ENCODE measurements at places on chromosomes 5 and 9.

- ATAC-seq = peak; percentile 83
Measured at GRCh38 chr9:33489066-33489465, 15.3 kb upstream of the NOL6 start.

- ATAC-seq = no peak
Measured at GRCh38 chr9:121840838-121841760, 189.7 kb downstream of the DAB2IP start.

DNA sequence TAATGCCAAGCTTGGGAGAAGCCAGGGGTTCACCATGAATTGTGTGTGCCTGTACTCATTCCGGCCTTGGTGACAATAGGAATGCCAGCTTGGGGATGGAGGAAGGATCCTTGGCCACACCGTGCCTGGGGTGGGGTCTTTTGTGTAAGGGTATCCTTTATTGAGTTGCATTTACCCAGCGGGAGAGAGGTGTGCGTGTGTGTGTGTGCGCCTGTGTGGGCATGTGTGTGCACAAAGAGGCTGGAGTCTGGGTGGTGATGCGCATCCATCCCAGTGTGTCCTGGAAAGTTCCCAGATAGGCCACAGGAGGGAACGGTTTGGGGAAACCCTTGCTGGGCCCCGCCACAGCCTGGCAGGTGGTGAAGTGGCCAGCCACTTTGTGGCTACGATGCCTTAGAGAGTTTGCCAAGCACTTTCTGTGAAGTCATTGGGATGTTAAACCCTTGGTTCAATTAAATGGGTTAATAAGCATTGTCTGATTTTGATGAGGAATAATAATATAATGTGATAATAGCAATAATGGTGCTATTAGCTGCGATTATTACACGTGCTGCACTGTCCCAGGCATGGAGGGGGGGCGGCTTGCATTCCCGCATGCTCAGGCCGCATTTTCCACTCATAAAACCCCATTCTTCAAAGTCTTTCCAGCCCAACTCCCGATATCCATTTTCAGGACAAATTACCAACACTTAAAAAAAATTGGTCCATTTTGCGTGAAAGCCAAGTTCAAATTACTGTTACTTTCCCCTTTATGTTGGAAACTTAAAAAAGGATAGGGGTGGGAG lies 13.7 kb downstream of the PITX1 start:
- no peak for ATAC-seq

GRCh38 chr5:55575815-55576583 lies 41.2 kb upstream of the PLPP1 start:
- ATAC-seq = no peak

DNA sequence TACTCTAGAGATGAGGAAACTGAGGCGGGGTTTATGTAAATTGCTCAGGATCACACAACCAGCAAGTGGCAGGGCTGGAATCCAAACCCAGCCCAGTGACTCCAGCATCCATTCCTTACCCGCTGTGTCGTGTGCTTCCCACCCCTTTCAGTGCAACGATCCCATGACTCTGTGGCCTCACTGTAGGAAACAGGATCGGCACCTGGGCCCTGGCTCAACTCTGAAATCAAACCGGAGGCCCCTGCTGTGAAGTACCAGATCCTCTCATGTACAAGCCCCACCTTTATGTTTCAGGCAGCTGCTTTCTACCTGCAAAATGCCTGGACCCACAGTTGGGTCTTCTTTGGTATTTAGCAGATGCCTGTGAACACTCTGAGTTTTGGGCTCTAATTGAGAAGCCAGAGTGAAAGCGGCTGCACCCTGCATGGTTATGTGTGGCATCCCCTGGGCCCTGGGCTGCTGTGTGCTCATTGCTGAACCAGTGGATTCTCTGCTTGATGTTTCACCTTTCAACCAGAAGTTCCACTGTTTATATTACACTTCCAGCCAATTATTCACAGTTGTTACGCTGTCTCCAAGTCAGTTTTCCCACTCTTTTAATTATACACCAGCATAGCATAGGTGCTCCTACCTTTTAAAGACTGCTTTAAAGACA lies 36.7 kb downstream of the ABLIM3 start:
- ATAC-seq = no peak

- no peak for ATAC-seq
Measured at GRCh38 chr9:134393582-134394280, 67.5 kb downstream of the RXRA start.

GRCh38 chr5:67147760-67148159 lies 48.8 kb downstream of the CD180 start:
- ATAC-seq = no peak

- ATAC-seq = peak; percentile 81
Measured at GRCh38 chr5:35938568-35939227, at the start of gene CAPSL. Gene CAPSL, minus strand, starts transcription at chr5:35938622. Its CDS starts 17,502 bp downstream, at chr5:35921120.

DNA sequence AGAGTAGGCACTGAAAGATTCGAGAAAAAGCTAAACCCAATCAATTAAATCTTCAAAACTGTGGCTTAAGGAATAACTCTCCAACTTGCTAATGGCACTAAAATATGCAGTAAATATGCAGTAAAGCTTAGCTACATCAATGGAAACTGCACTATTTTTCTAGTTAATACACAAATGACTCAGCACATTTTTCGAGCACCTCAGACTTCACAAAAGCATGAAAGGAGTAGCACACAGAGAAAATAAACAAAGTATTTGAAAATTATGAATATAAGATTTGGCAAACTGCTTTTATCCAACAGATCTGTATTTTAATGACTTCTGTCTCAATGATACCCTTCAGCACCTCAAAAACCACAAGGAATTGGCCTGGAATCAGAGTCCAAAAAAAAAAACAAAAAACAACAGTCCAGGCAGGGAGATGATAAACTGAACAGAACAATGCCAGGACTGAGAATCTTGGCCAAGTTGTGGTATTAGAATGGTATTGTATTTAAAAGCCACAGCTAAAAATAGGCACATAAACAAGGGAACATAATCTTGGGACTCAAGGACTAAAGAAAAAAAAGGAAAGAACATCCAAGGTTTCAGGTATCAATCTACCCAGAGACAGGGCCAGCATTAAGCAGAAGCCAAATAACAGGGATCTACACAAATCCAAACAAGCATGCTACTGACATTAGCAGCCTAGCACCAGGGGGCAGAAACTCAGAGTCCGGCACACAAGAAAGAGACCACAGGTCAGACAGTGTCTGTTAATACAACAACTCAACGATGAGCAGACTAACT lies 21.4 kb downstream of the TMEM245 start:
- peak; percentile 89 for ATAC-seq

DNA sequence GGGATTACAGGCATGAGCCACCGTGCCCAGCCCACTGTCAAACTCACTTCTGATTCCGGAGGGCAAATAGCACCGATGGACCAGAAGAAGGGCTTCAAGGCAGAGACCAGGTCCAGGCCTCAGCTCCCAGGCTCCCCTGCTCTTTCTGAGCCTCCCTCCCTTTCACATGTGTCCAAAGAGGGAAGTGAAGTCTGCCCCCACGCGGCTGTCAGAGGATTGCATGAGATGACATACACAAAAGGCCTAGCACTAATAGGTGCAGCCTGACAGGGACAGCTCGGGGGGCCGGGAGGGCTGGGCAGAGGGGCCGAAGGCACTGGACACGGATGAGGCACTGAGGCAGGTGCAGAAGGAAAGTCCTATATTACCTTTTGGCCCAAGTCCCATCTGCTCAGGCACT lies 16.1 kb downstream of the FBP1 start:
- ATAC-seq = peak; percentile 81

- no peak for ATAC-seq
Measured at GRCh38 chr5:113435575-113435974, 786 bp upstream of the TSSK1B start.

DNA sequence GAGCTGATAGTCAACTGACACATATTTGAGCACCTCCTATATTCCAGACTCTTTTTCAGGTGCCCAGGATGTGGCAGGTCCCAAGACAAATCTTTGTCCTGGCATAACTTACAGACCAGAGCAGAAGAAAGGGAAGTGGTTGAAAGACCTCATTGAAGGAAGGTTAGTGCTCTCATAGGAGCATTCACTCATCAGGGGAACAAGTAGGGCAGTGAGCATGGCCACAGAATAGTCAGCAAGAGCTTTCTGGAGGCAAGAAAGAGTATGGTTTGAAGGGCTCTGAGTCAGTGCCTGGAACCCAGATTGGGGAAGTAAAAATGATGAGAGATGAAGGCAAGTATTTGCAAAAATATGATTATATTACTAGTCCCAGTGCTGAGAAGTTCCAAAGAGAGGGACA lies 25.0 kb upstream of the ERMP1 start:
- ATAC-seq = no peak

GRCh38 chr9:68728731-68729130 lies 23.7 kb downstream of the PIP5K1B start:
- ATAC-seq = no peak

All from SK-N-SH treated with all-trans-retinoic acid at 6 μM for 48 hours (cell line).